ENCODE measurements at places on chromosomes 5 and 9. TPM values are rescaled to one million over a fixed set of nuclear protein-coding genes. Genes with fewer than 3 reads are reported as not detected.

DNA sequence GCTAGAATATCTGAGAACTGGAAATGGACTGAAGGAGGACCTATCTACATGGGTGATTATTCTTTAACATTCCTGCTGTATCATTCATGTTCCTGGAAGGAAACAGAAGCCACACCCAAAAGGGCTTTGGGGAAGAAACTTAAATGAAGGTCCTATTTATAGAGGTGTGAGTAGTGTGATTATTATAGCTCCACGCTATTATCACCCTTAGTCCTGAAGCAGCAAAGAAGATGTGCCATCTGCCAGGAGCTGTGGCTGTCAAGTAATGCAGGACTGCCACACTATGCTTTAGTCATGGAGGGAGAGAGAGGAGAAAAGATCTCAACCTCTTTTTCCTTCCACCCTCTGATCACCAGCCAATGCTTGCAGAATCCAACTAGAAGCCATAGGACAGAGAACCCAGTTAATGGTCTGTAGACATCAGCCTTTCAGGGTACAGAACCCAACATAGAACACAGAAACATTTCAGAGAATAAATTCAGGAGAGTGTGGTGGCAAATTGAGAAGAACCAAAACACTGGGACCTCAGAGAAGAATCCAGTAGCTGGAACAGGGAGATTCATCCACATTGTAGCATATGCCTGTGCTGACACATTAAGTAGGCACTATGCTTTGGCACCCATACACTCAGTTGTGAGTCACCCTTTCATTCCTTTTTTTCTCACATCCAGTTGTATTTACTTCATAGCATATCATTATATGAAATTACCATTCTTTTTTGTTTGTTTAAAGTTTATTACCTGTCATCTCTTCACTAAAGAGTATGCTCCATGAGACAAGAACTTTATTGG, 21.0 kb upstream of the RNF180 start:
- no peak for DNase-seq

DNA sequence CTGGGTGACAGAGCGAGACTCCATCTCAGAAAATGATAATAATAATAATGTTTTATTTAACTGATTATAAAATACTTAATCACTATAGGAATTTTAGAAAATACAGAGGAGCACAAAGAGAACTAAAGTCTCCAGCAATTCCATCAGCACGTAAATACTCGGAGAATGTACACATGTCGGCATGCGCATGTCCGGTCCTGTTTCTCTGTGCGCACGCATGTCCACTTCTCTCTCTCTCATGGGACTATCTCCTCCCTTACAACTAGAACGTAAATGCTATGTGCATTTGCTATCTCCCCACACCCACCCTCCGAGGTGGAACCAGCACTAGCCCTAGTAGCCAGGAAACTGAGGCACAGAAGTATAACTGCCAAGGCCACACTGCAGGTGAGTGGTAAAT, 19.0 kb downstream of the CCNJL start:
- DNase-seq: no peak

PCDHB5 gene
- total RNA-seq: 8.1 TPM

- DNase-seq: no peak
Measured at GRCh38 chr5:16855898-16856297, 80.2 kb downstream of the MYO10 start.

DNA sequence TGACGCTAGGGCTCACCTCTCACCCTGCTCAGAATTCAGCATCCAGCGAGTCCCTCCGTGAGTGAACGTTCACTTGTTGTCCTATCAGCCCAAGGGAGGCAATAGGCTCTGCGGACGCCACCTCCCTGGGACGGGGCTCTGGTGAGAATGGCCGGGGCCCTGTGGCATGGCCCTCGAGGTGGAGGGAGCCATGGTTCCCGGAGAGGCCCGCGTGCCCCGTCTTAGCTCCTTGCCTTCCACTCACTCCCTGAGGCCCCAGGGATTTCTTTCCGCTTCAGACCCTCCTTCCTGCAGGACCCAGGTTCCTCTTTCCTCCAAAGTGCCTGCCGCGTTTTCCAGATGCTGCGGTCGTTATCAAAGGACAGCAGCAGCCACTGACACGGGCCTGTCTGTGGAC, 21.5 kb downstream of the EXOC3 start:
- no peak for DNase-seq

DNA sequence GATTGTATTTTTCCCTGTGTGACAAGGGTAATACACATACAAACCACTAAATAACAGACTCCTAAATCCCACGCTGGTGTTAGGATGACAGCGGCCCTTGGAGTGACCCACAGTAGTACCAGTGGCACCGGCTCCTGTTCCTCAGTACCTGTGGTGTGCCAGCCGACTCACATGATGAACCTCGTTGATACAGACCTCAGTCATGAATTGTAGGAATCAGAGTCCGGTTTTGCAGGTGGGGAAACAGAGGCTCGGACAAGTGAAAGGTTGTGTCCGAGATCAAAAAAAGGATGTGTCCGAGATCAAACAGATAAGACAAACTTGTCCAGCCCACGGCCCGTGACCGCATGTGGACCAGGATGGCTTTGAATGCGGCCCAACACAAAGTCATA, 78.0 kb downstream of the AMBP start:
- DNase-seq: no peak

- DNase-seq: no peak
Measured at GRCh38 chr5:35924122-35924949, 14.1 kb downstream of the CAPSL start.

PHF24 gene
- 1.0 TPM for total RNA-seq

DNA sequence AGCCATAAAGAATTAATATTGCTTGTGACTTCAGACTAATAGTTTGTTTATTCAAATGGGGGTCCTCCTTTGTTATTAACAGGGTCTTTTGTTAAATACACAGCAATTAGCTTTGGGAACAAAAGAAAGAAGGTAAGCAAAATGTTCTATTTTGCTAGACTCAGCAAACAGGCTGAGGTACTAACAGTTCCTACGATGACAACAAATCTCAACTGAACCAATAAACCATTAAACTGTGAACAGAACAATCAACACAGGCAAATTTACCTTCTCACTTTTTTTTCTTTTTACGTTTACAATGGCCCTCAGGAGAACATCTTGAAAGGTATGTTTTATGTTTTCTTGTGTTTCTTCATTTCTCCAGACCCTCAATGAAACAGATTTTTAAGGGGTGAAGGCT, 207.2 kb downstream of the NFIB start:
- DNase-seq: no peak

- DNase-seq: no peak
Measured at GRCh38 chr5:36177154-36177553, 25.2 kb downstream of the SKP2 start.
